Left colon (tissue), 2 donors: ENCODE measurements at places on chromosomes 13 and 19. TPM values are rescaled to one million over a fixed set of nuclear protein-coding genes. Genes with fewer than 3 reads are reported as not detected.

The ZNF576 gene
- 16.6 TPM for total RNA-seq

- DNase-seq = no peak
Measured at GRCh38 chr13:62123409-62123808, 707.8 kb upstream of the PCDH20 start.

GRCh38 chr19:10110076-10110971, 1.2 kb upstream of the P2RY11 start:
- DNase-seq = no peak

DNA sequence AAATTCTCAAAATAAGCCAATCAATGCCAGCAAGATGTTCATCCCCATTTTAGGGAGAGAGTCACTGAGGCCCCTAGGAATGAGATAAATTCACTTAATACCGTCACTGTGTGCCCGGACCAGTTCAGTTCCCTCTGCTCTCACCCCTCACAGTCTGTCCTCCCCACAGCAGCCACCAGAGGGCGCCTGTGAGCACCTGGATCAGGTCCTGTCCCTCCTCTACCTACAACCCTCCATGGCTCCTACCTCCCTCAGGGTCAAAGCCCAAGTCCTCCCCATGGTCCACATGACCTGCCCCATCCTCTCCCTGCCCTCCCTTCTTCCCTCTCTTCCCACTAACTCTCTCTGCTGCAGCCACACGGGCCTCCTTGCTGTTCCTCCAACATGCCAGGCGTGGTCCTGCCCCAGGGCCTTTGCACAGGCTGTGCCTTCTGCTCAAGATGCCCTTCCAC, 42.0 kb upstream of the NFIC start:
- DNase-seq = no peak
